T-cell (primary cell): ENCODE measurements at places on chromosomes 2 and 18. TPM values are rescaled to one million over a fixed set of nuclear protein-coding genes. Genes with fewer than 3 reads are reported as not detected.

SCG2 gene
- total RNA-seq: not detected

MARCHF7 gene
- total RNA-seq: 100 TPM

HAUS1 gene
- 16.3 TPM for total RNA-seq

COPS8 gene
- total RNA-seq: 28.6 TPM

RAMP1 gene
- total RNA-seq: 0.61 TPM

DNA sequence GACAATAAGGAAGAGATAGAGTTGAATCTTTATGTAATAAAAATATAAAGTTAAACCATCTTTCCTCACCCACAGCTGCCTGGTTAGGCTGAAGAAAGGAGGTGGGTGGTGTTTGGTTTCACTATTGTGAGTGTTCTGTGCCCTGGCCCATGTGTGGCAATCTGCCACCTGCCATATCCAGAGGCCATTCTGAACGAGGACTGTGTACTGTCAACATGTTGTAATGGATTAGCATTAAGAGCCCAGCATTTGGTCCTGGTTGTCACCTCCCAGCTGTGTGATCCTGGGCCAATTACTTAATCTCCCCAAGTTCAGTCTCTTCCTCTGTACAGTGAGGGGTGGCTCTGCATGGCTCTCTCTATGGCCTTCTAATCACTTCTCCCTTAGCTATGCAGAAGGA, 118.2 kb upstream of the SEC11C start:
- H3K4me3 ChIP-seq: no peak overlapping the region
- no peaks in the 10 kb centered on the region for H3K27me3 ChIP-seq
- H3K27ac ChIP-seq: no peak overlapping the region
- DNase-seq: no peak
- no peaks in the 10 kb centered on the region for H3K36me3 ChIP-seq
- no peaks in the 10 kb centered on the region for H3K4me1 ChIP-seq

- no peak overlapping the region for H3K4me3 ChIP-seq
- no peaks in the 10 kb centered on the region for H3K36me3 ChIP-seq
- DNase-seq: no peak
- H3K27me3 ChIP-seq: no peaks in the 10 kb centered on the region
- H3K27ac ChIP-seq: no peak overlapping the region
Observed at GRCh38 chr2:221896505-221897151, 324.5 kb upstream of the EPHA4 start.

DNA sequence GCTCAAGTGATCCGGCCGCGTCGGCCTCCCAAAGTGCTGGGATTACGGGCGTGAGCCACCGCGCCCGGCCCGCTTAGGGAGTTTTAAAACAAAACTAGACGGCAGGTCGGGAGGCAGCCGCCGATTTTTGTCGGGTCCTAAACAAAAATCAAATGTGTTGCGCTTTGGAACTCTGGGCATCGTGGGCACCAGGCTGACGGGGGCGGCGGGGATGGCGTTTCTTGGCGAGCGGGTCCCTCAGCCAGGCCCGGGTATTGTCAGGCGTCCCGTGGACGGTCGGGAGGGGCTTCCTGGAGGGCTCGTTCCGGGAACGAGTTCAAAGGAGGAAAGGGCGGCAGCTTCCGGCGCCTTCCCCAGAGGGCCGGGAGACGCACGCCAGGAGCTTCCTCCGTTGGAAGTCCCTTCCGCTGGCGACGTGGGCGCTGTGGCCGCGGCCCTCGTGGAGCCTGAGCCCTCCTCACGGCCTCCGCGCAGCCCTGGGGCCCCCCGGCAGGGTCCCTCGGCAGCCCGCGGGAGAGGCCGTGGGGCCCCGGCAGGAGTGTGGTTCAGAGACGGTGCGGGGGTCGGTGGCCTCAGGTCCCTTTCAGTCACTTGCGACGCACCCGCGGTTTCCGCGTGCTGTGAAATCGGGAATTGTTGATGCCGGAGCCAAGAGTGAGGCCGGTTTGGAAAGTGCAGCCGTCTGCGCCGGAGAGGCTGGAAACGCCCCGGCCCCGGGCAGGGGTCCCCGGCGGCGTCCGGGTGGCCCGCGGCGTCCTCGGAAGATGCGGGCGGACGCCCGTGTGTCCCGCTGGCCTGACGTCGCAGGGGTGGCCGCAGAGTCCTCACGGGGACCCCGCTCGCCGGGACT, 59.3 kb downstream of the EMILIN2 start:
- peak overlapping the region; percentile 66 for H3K4me3 ChIP-seq
- peaks cover 6% of the 10 kb centered on the region for H3K36me3 ChIP-seq
- no peak for DNase-seq
- no peaks in the 10 kb centered on the region for H3K27me3 ChIP-seq

- no peak for DNase-seq
- H3K4me1 ChIP-seq: no peaks in the 10 kb centered on the region
- H3K27ac ChIP-seq: no peak overlapping the region
- H3K27me3 ChIP-seq: no peaks in the 10 kb centered on the region
Observed at GRCh38 chr2:236049981-236050380, 118.2 kb downstream of the GBX2 start.

DNA sequence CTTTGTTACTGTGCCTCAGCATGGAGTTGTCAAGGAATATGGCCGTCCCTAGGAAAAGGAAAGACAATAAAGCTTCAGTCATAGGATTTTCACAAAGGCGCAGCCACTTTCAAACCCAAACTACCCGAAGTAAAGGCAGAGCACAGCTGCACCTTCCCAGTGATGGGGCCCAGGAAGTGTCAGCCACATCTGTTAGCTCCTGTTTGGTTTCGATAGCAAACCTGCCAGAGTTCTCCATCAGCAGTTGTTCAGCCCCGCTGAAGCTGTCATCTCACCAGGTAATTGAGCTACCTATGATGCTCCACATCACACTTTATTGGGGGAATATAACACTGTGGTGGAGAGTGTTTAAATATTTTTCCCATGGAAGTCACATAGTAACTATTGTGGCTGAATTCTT, 80.7 kb downstream of the LRATD1 start:
- no peaks in the 10 kb centered on the region for H3K36me3 ChIP-seq
- H3K27me3 ChIP-seq: no peaks in the 10 kb centered on the region
- no peak for DNase-seq
- no peak overlapping the region for H3K27ac ChIP-seq
- no peak overlapping the region for H3K4me3 ChIP-seq

GRCh38 chr2:3356799-3357198, 20.8 kb downstream of the EIPR1 start:
- DNase-seq: no peak
- peaks cover 6% of the 10 kb centered on the region for H3K36me3 ChIP-seq
- no peak overlapping the region for H3K4me3 ChIP-seq
- no peaks in the 10 kb centered on the region for H3K4me1 ChIP-seq
- no peaks in the 10 kb centered on the region for H3K27me3 ChIP-seq

DNA sequence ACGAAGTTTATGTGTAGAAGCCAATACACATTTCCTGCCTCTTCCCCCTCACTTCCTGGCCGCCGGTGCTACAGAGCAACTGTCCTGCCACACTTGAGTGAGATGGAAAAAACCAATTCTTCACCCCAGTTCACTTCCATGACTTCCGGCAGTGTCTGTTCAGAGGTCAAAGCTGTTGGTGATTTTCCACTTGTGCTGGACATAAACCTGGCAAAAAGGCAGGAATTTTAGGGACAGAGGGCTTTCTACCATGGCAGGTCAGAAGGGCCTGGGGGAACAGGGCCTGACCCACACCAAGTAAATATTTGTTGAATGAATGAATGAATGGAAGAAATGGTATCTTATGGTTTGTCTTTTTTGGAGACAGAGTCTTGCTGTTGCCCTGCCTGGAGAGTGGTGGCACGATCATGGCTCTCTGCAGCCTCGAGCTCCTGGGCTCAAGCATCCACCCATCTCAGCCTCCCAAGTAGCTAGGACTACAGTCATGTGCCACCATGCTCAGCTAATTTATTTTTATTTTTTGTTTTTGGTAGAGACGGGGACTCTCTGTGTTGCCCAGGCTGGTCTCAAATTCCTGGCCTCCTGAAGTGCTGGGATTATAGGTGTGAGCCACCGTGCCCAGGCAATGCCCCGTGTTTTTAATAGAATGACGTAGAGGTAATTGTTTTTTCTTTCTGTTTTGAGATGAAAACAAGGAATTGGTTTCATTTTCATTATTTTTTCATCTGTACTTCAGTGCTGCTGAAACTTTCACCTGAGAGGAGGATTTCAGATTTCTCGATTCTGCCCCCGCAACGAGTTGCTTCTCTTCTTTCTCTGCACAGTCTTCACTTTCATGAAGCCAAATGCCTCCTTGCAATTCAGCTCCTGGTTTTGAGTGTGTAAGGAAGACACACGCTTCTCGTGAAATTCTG, 48.0 kb upstream of the LPIN2 start:
- H3K4me1 ChIP-seq: peaks cover 49% of the 10 kb centered on the region
- H3K27me3 ChIP-seq: no peaks in the 10 kb centered on the region
- peak overlapping the region; percentile 100 for H3K27ac ChIP-seq
- H3K4me3 ChIP-seq: peak overlapping the region; percentile 44

GRCh38 chr2:68755071-68755470, 20.5 kb downstream of the ARHGAP25 start:
- H3K27ac ChIP-seq: peak overlapping the region; percentile 73
- no peak overlapping the region for H3K4me3 ChIP-seq
- DNase-seq: no peak
- H3K36me3 ChIP-seq: no peaks in the 10 kb centered on the region
- H3K27me3 ChIP-seq: no peaks in the 10 kb centered on the region

GRCh38 chr2:212911011-212911410, 240.4 kb downstream of the IKZF2 start:
- no peaks in the 10 kb centered on the region for H3K36me3 ChIP-seq
- H3K27ac ChIP-seq: no peak overlapping the region
- no peaks in the 10 kb centered on the region for H3K27me3 ChIP-seq
- H3K4me1 ChIP-seq: no peaks in the 10 kb centered on the region

- no peaks in the 10 kb centered on the region for H3K4me1 ChIP-seq
- no peak overlapping the region for H3K4me3 ChIP-seq
- no peak overlapping the region for H3K27ac ChIP-seq
- no peaks in the 10 kb centered on the region for H3K36me3 ChIP-seq
Observed at GRCh38 chr2:121670181-121670580, 20.9 kb upstream of the CLASP1 start.

- no peaks in the 10 kb centered on the region for H3K36me3 ChIP-seq
- no peaks in the 10 kb centered on the region for H3K27me3 ChIP-seq
- no peak overlapping the region for H3K4me3 ChIP-seq
- H3K4me1 ChIP-seq: no peaks in the 10 kb centered on the region
Observed at GRCh38 chr2:165667375-165667774, 126.7 kb downstream of the GALNT3 start.

DNA sequence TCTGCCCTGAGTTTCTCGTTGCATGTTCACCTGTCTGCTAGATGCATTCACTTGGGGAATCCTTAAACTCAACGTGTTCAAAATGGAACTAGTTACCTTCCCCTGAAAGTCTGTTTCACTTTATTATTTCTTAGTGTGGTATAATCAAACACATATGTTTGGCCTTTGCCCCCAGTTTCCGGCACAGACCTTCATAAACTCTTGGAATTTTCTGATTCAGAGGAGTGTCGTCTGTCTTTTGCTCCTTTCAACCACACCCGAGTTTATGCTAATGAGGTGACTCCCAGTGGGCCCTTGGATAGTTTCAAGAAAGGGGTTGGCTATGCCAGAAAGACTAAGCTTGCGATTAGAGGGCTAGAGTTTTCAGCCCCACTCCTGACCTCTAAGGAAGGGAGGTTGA, 198.9 kb downstream of the CDCA7 start:
- no peaks in the 10 kb centered on the region for H3K4me1 ChIP-seq
- H3K4me3 ChIP-seq: no peak overlapping the region
- H3K27me3 ChIP-seq: no peaks in the 10 kb centered on the region
- DNase-seq: no peak
- no peaks in the 10 kb centered on the region for H3K36me3 ChIP-seq
- H3K27ac ChIP-seq: no peak overlapping the region

DNA sequence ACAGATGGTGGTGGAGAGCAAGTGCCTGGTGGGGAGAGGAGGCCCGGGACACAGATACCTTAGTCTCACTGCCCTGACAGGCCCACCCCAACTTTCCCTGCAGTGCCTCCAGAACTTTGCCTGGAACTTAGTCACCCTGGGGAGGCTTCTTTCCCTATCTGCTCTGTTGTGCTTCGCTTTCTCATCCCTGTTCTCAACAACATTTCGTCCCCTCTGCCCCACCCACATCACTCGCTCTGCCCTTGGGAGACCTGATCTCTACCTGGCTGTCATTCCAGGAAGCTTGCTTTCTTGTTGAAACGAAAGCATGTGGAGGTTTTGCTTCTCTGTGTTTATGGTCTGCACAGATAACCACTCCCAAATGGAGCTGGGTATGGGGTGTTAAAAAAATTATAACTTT, 93.8 kb downstream of the PRKCE start:
- DNase-seq: no peak
- H3K4me1 ChIP-seq: no peaks in the 10 kb centered on the region
- H3K36me3 ChIP-seq: no peaks in the 10 kb centered on the region
- H3K27me3 ChIP-seq: no peaks in the 10 kb centered on the region

DNA sequence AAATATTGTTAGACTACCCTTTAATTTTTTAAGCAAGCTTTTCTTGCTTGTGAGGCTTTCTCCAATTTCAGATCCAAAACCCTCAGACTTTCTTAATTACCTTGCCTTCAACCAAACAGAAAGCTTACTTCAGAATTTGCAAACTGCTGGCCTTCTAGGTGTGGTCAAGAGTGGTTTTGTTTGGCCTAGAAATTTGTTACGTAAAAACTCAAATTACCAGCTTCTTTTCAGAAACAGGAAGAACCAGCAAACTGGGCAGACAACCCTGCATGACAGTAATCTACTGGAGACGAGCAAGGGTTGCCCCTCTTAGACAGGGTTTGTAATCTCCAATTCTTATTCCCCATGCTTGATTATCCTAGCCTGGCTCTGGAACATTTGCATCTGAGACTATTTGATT, 27.1 kb downstream of the SRBD1 start:
- H3K4me1 ChIP-seq: peaks cover 2% of the 10 kb centered on the region
- no peaks in the 10 kb centered on the region for H3K27me3 ChIP-seq
- no peaks in the 10 kb centered on the region for H3K36me3 ChIP-seq
- H3K27ac ChIP-seq: no peak overlapping the region
- no peak for DNase-seq

GRCh38 chr2:127407091-127407490, 11.1 kb upstream of the PROC start:
- H3K36me3 ChIP-seq: no peaks in the 10 kb centered on the region
- peaks cover 11% of the 10 kb centered on the region for H3K4me1 ChIP-seq
- DNase-seq: no peak
- no peak overlapping the region for H3K4me3 ChIP-seq

- H3K4me1 ChIP-seq: no peaks in the 10 kb centered on the region
- no peak overlapping the region for H3K4me3 ChIP-seq
- H3K36me3 ChIP-seq: no peaks in the 10 kb centered on the region
- H3K27me3 ChIP-seq: no peaks in the 10 kb centered on the region
Observed at GRCh38 chr2:229492034-229492433, 220.9 kb upstream of the PID1 start.
